ENCODE measurements at places on chromosomes 11 and 22.

- no peak for DNase-seq
Measured at GRCh38 chr11:57370941-57371340, 10.0 kb downstream of the PRG3 start.

DNA sequence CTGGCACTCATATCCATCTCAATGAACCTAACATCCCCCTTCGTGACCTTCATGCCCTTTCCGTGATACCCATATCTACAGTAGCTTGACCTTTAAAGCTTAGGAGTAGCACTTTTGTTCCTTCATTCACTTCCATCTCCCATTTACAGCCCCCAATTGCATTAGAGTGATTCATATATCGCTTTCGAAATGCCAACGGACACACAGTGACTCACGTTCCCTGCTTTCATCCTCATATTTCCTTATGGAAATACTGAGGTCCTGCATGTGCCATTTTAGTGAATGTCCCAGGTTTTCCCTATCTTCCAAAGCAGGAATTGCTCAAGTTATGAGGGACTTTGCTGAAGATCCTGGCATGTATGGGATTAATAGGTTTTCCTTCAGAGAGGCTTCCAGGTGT is 44.3 kb upstream of the CEP126 start:
- no peak for DNase-seq

DNA sequence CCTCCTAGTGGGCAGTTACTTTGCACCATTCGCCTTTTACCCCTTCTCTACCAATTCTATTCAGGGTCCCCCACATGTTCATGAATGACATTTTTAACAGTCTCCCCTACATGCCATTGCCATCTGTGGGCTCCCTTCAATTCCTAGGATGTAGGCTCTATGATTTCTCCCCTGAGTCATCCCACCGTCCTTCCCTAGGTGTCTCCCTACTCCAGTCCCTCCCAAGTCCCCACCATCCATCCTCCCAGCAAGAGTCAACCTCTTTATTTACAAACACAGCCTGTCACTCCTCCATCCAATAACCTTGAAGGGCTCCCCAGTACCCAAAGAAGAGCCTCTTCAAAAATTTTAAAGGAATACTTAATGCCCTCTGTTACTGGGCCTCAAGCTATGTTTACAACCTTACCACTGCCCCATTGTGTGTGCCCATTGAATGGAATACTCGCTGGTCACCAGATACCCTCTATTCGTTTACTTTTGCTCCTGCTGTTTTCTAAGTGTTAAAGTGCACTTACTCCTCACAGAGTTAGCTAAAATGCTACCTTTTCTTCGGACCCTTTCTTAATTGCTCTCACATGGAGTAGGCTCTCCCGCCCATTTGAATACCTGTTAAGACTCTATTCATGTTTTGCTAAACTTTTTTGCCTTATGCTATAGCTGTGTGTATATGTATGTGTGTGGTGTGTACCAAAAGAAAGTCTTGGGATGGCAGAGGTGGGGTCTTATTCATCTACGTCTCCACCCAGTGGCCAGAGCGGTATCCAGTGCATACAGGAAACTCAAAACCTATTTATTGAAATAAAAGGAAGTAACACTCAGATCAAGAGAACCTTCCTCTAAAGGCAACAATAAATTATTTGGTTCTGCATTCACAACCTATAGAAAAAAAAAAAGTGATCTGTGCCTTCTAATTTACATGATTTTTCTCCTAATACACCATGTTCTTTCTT is 235.8 kb upstream of the CCDC90B start:
- DNase-seq = no peak

- no peak for DNase-seq
Measured at GRCh38 chr11:19398273-19398672, 157.5 kb upstream of the E2F8 start.

- DNase-seq = no peak
Measured at GRCh38 chr22:23103199-23103954, 33.1 kb downstream of the GNAZ start.

- no peak for DNase-seq
Measured at GRCh38 chr11:109130910-109131309, 291.1 kb upstream of the C11orf87 start.

DNA sequence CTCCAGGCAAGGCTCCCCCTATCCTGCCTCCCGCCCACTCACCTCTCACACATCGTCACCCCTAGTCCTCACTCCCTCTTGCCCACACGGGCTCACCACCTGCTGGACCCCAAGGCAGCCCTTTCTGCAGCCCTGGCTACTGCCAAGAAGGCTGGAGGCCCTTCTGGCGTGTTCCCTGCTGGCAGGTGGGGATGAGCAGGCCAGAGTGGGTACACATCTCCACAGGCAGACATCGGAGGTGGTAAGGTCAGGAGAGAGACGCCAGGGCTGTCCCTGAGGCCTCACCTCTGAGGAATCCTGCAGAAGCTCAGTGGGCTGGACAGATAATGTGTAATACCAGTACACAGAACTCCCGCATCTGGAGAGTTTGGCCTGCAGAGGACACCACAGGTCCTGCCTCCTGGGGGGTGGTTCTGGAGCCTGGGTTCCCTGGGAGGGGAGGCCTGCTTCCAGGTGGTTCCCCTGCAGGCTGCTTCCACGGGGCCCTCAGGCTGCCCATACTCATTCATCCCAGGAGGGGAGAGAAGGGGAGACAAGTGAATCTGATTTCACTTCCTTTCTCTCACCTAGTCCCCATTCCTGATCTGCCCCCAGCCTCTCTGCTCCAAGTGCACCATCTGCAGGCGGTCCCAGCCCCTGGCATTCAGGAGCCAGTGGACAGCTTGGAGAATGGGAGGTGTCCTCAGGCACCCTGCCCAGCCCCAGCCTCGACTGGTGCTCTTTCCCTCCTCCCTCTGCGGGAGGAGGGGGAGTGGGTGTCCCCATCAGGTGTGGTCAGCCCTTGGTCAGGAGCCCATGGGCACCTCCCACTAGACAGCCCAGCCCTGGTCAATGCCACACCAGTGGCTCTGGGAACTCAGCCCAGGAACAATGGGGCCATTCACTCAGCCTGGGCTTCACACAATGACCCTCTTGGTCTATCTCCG is 6.1 kb upstream of the CHST1 start:
- DNase-seq = no peak

DNA sequence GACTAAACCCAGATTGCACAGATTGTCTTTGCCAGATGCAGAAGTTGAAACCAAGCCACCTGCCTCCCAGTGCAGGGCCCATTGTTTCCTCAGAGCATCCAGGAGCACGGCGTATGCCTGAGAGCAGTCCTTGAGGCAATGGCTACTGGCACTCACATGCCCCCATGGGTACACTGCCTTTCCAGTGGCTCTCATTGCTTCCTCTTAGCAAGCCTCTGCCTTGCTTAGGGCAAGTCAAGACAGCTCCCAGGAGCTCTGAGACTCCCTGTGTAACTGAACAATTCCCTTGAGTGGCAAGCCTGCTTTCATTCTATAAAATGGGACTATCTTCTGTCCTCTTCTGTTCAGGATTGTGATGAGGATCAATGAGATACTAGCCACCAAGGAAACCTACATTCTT is 4.1 kb downstream of the SYTL2 start:
- DNase-seq = no peak

GRCh38 chr11:111455291-111456085 is 56.7 kb downstream of the BTG4 start:
- no peak for DNase-seq

GRCh38 chr22:37002633-37003032 is 16.6 kb downstream of the TST start:
- DNase-seq = no peak

DNA sequence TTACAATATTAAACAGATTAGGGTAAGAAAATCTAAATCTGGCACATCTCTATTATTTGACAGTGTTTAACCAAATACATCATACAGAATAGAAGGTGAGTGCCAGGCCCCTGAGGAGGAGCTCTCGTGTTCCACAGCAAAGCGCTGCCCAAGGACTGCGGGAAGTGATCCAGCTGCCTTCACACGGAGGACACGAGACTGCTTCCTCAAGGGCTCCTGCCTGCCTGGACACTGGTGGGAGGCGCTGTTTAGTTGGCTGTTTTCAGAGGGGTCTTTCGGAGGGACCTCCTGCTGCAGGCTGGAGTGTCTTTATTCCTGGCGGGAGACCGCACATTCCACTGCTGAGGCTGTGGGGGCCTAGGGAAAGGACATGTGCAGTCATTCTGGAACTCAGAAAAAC is 71.1 kb downstream of the NCAPD3 start:
- DNase-seq = no peak

GRCh38 chr11:25758145-25758661 is 573.7 kb upstream of the ANO3 start:
- no peak for DNase-seq

DNA sequence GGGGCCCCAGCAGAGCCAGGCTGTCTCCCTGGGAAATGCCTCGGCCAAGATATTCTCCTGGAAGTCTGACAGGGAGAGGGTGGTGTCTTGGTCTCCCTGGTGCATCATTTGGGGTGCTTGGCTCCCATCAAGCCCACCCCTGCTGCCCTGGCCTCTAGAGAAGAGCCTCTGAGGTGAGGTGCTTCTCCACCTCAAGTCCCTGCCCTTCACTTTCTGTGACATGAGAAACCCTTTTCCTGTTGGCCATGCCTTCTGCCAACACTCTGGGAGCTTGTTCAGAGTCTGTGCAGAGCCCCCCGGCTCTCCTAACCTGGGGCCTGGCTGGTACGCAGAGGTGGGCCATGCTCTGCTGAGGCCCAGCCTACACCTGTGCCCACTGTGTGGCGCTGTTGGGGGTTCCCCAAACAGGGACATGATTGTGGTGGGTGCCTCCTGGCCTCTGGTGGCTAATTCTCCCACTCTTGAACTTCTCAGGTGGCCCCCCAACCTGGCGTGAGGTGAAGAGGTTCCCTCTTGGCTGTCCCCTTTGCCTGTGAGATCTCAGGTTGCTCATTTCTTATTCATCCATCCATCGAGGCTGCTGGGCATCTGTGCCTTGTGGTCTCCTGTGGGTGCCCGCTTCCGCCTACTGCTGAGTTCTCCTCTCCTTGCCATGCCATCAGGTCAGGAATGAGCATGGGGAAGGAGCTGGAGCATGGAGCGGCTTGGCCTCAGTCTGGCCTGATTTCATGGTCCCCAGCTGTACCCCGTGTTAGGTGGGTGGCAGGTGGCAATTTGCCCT is 19.2 kb upstream of the DGCR8 start:
- DNase-seq = no peak

DNA sequence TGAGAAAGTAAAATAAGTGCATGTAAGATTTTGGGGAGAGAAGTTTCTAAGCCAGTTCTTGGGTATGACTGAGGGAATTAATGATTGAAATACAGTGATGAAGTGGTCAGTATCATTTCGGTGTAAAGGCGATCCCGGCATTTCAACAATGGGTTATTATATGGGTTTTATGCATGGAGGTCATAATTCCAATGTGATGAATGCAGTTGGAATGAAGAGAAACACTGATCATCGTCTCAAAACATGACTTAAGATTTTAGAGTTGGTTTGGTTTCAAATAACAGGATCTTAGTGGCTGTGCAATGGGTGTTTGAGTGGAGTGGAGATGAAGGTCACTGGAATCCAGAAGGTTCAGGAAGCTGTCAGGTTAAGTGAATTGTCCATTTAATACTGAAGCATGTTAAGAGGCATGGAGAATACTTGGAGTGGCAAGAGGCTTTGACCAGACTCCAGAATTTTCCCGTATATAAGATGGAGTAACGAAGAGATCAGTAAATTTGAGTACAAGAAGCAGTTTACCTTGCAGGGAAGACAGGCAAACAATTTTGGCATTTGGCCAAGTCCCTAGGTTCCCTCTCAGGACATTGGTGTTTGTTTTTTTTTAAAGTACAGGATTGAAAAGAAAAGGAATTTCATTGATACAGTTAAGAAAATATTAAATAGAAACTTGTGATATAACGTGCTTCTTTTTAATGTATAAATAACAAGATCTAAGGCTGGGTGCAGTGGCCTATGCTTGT is 96.4 kb upstream of the BIRC3 start:
- DNase-seq = no peak

GRCh38 chr22:41863472-41863871 is 30.6 kb downstream of the SREBF2 start:
- no peak for DNase-seq

GRCh38 chr11:61287338-61287977 is 7.7 kb downstream of the VWCE start:
- no peak for DNase-seq

GRCh38 chr22:26658161-26658560 is 773 bp downstream of the MIAT start:
- DNase-seq = no peak

- DNase-seq = no peak
Measured at GRCh38 chr11:91243630-91244029, 981.0 kb upstream of the FAT3 start.

- DNase-seq = no peak
Measured at GRCh38 chr11:94997437-94997836, 23.9 kb downstream of the KDM4D start.

DNA sequence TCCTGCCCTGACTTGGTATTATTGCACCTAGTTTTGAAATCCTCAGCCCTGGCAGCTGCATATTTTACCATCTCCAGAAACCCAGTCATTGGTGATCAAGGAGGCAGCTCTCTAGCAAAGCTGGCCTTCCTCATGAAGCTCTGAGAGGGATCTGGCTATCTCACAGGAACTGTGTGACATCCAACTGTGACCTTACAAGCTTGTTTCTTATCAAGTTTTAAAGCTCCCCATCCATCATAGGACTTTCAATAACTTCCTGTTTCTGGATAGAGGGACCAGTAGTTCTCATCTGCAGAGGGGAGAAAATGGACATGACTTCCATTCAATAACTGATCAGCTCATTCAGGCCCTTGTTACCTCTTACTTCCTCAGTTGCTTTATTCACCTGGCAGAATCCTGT is 18.2 kb downstream of the CALCA start:
- DNase-seq = no peak

DNA sequence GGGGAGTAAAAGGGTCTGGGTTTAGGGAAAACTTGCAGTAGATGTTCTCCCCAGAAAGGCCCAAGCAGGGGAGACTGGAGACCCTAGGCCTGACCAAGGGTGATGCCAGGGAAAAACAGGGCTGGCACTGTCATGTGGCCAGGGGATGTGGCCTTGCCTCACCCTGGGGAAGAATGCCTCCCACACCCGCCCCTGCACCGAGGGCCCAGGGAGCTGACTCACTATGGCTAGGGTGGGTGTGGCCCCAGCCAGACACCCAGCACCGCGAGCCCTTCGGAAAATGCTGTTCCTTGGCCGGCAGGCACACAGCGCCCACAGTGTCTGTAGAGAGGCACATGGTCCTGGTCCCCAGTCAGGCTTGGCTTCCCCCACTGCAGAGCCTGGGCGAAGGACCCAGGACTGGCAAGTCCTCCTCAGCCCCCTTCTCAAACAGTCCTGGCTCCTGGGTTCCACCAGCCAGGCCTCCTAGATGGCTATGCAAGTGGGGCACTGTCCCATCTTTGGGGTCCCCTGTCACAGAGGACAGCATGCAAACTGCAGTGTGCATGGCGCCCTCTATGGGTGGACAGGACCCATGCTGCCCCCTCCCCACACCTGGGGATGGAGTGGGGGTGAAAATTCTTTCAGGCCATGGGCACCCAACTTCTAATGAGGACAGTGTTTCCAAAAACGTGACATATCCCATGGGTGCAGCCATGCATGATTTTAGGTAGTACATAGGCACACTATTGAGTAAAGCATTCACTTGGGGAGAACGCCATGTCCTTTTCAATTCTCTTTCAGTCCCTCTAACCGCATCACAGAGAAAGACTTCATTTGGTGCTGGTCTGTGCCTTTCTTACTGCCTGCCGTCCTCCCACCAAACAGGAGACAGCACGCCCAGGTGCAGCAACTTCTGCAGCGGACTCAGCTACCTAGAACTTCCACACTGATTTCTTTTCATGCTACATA is 15.2 kb downstream of the TMPRSS5 start:
- DNase-seq = no peak

All from stimulated activated CD8-positive, alpha-beta memory T cell treated with anti-CD3 and anti-CD28 coated beads, Interleukin-7, amount 100 ng/mL, for 24 hours (primary cell).